Foreskin keratinocyte (primary cell): ENCODE measurements at places on chromosomes 12 and 14. TPM values are rescaled to one million over a fixed set of nuclear protein-coding genes. Genes with fewer than 3 reads are reported as not detected.

- peak; percentile 34 for DNase-seq
These were observed 6.8 kb upstream of the PSMA6 start for GRCh38 chr14:35285168-35286002.

DNA sequence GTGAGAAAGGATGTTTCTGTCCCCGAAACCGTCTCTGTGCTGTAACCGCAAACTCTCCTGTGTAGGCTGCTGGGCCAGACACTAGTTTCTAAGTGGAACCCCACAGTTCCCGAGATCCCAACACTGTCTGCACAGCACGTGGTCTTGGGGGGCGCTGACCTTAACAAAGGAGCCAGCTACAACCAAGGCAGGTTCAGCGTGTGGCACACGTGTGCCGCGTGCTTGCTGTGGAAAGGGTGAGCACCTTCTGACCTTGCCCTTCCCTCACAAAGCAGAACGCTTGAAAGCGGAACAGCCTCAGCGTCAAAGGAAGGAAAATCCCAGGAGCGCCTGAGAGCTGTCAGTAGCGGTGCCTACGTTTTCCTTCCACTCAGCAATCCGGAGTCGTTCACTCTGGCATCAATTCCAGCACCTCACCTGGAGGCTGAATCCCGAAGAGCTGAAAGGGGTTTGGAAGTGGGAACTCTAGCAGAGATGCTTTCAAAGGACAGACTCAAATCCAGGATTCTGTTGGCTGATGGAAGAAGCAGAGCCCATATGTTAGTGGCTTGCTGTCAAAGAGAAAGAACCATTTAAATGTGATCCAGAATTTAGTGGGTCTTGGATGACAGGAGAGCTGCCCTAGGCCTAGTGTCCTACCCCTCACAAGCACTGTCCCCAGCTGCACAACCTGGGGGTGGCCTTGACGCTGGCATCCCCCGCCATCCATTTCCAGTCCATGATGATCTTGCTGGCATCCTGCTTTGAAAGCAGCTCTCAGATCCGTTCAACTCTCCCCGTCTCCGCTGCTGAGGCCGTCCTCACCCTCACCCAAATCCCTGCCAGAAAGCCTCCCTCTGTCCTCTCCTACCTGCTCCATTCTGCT, 27.1 kb downstream of the CCDC92 start:
- no peak for DNase-seq

Gene NDRG2
- 8.1 and 8.7 TPM in 2 replicates for total RNA-seq

DNA sequence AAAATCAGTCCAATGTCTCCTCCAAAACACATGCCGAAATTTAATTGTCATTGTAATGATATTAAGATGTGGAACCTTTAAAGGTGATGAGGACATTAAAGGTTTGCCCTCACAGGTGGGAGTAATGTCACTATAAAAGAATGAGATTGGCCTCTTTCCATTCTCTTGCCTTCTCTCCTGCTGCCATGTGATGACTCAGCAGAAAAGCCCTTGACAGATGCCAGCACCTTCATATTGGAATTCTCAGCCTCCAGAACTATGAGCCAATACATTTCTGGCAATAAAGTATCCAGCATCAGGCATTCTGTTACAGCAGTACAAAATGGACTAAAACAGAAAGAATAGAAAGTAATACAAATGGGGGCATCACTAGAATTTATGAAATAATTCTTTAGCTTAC, 609.7 kb downstream of the SLC16A7 start:
- peak; percentile 33 for DNase-seq

Gene ABCD2
- 0.03 and 0.04 TPM in 2 replicates for total RNA-seq

DNA sequence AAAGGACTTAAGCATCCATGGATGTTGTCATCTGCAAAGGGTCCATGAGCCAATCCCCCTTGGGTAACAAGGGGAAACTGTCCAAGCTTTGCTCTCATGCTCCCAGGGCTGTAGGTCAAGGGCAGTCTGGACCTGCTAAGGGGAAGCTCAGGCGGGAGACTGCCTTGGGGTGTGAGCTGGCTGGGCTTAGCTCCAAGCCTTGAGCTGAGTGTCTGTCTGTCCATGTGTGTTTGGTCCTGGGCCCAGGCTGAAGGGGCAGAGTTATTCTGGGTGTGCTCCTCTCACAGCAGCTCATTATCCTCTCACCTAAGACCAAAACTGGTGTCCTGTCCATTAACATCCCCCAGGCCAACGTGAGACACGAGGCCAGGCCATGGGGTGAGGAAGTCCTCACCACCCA, 274.8 kb downstream of the SLC15A4 start:
- no peak for DNase-seq

Gene CCDC177
- not detected in 2 replicates for total RNA-seq

- DNase-seq = no peak
These were observed 798.9 kb downstream of the SLC6A15 start for GRCh38 chr12:84113666-84114065.

DNA sequence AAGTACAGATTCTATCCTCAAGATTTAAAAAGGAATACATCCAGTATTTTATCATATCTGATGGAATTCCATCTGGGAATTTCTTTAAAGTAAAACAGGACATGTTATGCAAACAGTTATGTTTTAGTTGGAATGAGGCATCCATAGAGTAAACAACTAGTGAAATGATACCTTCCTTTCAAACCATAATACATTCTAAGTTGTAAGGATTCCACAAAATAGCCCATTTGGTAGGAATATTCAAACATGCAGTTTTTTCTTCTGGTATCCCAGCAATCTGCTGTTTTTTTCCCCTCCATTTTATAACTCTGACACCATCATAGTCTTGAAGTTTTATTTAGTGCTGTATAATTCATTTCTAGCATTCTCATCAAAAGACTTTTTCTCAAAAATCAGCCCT, 149.6 kb downstream of the ADAMTS20 start:
- DNase-seq = no peak

Gene ZNF384
- total RNA-seq = 28.0 and 30.4 TPM in 2 replicates

- no peak for DNase-seq
These were observed 14.0 kb downstream of the NPC2 start for GRCh38 chr14:74478996-74479635.

DNA sequence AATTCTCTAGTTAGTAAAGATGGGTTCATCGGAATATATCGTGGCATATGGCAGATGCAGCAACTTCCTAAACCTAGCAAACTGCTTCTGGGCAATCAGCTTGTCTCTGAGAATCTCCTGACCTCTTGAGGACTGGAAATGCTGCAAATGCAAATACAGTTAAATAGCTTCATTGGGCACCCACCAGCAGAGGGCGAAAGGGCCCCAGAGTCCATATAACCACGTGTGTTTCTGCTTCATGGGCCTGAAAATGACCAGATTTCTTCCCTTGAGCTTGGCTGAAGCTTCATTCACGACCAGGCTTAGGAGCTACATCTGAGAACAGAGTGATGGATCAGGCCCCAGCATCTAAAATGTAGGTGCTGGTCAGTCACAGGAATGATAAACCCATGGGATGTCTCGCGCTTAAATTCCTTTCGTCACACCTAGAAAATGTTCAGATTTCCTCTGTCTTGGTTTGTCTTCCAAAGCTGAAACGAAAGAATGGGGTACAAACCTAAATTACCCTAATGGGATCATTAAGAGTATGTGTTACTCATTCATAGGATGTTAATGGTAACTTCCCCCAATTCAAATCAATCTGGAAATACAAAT, 1482.5 kb upstream of the TMEM132C start:
- DNase-seq = peak; percentile 1

DNA sequence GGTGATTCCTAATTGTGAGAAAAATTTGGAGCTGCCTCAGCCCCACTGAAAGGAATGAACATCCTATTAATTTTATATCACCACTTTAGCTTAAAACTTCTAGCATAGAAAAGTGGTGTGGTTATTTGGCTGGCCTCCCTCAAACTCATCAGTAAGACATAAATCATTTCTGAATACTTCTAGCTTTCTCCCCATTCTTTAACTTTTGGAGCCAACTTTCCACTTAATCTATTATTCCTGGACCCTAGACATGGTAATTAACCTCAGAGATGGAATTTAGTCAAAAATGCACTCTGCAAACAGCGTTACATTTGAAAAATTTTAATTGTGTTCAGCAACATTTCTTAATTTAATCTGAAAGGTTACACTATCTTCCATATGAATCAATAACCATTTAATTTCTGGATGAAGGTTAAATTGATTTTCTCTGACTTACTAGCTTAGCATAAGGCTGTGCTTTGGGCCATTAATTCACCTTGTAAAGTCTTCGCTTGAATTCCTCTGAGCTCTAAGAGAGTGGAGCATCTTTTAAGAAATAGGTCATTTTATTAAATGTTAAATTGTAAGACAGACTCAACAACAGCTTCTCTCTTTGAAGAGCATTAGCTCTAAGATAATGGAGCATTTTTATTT, 753.6 kb upstream of the STXBP6 start:
- no peak for DNase-seq

DNA sequence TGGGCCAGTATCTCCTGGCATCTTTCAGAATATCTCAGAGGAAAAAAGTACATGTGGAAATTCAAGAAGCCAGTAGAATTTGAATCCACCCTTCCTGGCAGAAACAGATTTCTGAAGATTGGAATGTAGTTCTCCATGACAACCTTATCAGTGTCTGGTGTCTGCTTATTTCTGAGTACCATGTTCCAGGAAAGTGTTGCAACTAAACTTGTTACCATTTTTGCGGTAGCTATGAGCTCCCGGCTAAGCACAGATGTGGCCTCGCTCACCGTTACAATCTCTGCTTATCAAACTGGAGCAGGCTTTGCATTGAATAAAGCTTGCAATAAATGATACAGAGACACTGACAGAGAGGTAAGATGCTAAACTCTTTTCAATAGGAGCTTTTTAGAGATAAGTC, 13.0 kb upstream of the ITPR2 start:
- no peak for DNase-seq

Gene FAM90A1
- 0.28 and 0.41 TPM in 2 replicates for total RNA-seq

Gene KRT2
- not detected in 2 replicates for total RNA-seq

- peak; percentile 4 for DNase-seq
These were observed 115.5 kb upstream of the G2E3 start for GRCh38 chr14:30443368-30444007.

Gene TAS2R9
- total RNA-seq = not detected in 2 replicates

GRCh38 chr12:50788561-50788960, 24.7 kb downstream of the ATF1 start:
- no peak for DNase-seq

GRCh38 chr12:96879301-96879700, 27.8 kb upstream of the NEDD1 start:
- DNase-seq = no peak

DNA sequence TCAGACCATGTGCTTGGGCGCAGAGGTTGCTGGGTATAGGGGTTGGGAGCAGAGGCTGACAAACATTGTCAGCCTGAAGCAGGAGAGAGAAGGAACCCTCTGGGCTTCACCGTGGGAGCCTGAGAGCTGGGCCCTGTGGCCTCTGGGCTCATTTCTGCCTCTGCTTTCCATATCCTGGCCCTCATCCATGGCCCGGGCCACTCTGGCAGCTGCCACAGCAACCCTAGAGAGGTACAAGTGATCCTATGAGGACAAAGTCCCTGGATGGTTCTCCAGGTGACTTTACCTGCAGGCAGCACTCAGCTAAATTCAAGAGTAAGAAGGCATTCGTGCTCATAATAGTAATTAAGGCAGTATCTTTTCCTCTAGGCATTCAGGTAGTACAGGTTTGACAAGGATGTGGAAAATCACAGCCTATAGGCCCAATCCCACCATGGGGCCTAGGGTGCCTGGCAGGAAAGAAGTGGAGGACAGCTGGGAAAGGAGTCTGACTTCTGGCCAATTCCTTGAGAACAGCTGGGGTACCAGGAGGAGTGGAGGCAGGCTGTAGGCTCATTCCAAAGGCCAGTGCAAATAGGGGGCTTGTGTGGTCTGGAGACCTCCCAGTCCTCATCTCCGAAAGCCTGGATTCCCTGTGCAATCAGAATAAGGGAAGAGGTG, 3.6 kb upstream of the TTC7B start:
- DNase-seq = no peak

Gene PTPRQ
- not detected in 2 replicates for total RNA-seq

GRCh38 chr12:66717036-66717673, 38.3 kb upstream of the GRIP1 start:
- no peak for DNase-seq

- no peak for DNase-seq
These were observed 29.9 kb upstream of the CNTN1 start for GRCh38 chr12:40662366-40662765.

GRCh38 chr14:32319368-32320049, 9.6 kb upstream of the AKAP6 start:
- peak; percentile 78 for DNase-seq

- DNase-seq = no peak
These were observed 17.0 kb downstream of the SIX1 start for GRCh38 chr14:60632257-60632656.

GRCh38 chr12:100741084-100741711, 53.4 kb upstream of the ANO4 start:
- no peak for DNase-seq

Gene CPNE6
- not detected in 2 replicates for total RNA-seq

- DNase-seq = no peak
These were observed 11.2 kb downstream of the LGMN start for GRCh38 chr14:92737206-92737605.

- DNase-seq = no peak
These were observed 148.2 kb upstream of the NAV3 start for GRCh38 chr12:77682488-77682887.

DNA sequence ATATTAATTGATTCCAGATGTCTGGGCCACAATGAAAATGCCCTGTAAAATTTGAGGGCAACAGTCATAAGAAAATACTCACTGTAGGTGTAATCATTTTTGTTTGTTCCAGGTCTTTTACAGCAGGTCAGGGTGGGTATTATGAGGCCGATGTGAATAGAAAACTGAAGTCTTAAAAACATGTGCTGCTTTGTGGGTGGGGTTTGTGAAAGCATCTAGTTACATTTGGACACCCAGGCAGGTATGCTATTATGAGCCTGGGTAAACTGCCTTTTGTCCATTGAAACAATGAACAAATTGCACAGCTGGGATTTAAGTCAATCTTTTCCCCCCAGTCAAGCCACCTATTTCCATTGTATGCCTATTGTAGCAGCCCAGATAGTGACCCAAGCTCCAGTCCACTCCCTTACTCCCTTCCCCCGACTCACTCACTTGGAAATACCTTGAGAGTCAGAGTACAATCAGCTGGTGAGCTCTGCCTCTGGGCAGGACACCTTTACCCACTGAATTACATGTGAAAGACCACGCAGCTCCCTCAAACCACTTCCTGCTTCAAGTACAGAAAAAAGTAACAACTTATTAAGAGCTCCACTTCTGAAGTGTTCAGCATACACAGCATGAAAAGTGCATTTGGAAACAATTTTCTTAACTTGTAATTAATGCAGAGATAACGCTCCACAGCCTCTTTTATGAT, 1.8 kb downstream of the IGF1 start:
- no peak for DNase-seq
